Upper lobe of left lung (tissue), 6 donors: ENCODE measurements at places on chromosomes 5 and 9. TPM values are rescaled to one million over a fixed set of nuclear protein-coding genes. Genes with fewer than 3 reads are reported as not detected.

GRCh38 chr5:176614805-176615478, 5.0 kb upstream of the GPRIN1 start:
- H3K36me3 ChIP-seq = no peaks in the 10 kb centered on the region
- H3K4me1 ChIP-seq = peaks cover 17% of the 10 kb centered on the region
- H3K27ac ChIP-seq = no peak overlapping the region
- DNase-seq = no peak
- no peak overlapping the region for H3K4me3 ChIP-seq
- H3K27me3 ChIP-seq = peaks cover 21% of the 10 kb centered on the region

DNA sequence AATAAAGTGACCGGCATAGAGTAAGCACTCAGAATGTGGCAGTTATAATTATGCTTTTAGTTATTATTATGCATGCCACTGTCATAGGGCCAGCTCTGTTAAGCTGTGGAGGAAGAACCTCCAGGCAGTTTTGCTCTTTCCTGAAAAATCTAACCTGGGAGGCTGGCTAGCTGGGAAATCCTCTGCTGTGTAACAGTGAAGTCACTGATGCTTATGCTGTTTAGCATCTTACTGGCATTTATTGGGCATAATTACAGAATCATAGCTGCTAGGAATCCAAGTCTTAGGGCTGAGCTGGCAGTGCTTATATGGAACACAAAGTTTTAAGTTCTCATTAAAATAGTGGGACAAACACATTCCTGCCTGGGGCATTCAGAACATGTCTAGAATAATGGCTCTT, 5.5 kb upstream of the GSN start:
- DNase-seq = no peak
- no peak overlapping the region for H3K27ac ChIP-seq
- no peak overlapping the region for H3K4me3 ChIP-seq
- no peaks in the 10 kb centered on the region for H3K36me3 ChIP-seq

DNA sequence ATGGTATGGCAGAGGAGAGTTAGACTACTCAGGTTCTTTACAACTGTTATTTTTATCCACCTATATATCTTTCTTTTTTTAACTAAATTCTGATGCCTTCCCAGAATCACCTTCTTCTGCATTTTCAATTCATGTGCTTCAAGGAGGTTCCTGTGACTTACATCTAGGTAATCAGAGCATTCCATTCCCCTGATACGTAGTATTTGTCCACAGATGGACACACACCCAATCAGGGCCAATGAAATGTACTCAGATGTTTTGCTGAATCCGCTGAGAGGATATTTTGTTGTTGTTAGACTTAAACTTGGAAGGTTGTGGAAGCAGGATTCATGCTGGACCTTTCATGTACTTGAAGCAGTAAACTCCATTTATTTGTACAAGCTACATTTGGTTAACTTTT, 159.4 kb upstream of the FER start:
- no peaks in the 10 kb centered on the region for H3K27me3 ChIP-seq
- H3K4me1 ChIP-seq = no peaks in the 10 kb centered on the region
- no peak overlapping the region for H3K4me3 ChIP-seq

GRCh38 chr5:56185768-56186311, 47.3 kb downstream of the ANKRD55 start:
- peaks cover 8% of the 10 kb centered on the region for H3K4me1 ChIP-seq
- no peaks in the 10 kb centered on the region for H3K36me3 ChIP-seq
- H3K27ac ChIP-seq = no peak overlapping the region
- H3K4me3 ChIP-seq = no peak overlapping the region
- no peak for DNase-seq

DNA sequence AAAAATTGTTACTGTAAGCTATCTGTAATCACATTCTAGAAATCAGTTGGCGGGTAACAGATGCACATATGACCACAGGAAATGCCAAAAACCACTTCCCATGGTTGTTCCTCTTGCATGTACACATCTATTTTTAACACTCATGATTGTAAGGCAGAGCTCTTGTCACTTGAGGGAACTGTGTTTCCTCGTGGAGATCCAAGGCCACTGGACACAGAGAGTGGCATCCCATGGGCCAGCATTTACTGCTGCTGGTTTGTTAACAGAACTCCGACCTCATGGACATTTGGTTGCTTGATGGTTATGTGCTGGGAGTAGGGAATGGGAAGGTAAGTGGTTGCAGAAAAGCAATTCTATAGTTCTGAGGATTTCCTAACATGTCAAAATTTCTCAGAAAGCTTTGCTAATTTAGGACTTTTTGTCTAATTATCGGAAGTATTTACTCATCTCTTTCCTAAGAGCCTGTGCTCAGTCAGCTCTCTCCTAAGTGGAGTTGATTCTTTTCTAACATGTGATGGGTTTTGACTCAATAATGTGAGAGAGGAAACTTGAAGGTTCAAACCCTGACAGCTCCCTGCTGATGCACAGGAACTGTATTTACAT, 202.0 kb upstream of the NR3C1 start:
- H3K27me3 ChIP-seq = no peaks in the 10 kb centered on the region
- peak overlapping the region; percentile 27 for H3K27ac ChIP-seq
- H3K4me1 ChIP-seq = peaks cover 5% of the 10 kb centered on the region
- DNase-seq = peak; percentile 49
- no peak overlapping the region for H3K4me3 ChIP-seq

GRCh38 chr5:109718632-109719031, 28.9 kb downstream of the MAN2A1 start:
- no peaks in the 10 kb centered on the region for H3K4me1 ChIP-seq
- H3K4me3 ChIP-seq = no peak overlapping the region
- no peak overlapping the region for H3K27ac ChIP-seq
- H3K36me3 ChIP-seq = peaks cover 25% of the 10 kb centered on the region

DNA sequence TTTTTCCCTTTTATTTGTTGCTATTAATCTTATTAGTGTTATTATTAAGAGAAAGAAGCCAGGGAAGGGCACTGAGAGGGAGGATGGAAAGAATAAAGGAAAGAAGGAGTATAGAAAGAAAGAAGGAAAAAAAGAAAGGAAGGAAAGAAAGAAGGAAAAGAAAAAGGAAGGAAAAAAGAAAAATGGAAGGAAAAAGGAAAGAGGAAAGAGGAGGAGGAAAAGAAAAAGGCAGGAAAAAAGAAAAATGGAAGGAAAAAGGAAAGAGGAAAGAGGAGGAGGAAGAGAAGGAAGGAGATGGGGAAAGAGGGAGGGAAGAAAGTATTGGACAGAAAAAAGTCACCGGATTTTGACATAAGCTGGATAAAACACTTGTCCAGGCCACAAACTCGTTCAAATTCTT, 47.8 kb downstream of the ANXA1 start:
- no peak for DNase-seq
- H3K4me3 ChIP-seq = no peak overlapping the region
- no peaks in the 10 kb centered on the region for H3K36me3 ChIP-seq
- H3K27me3 ChIP-seq = no peaks in the 10 kb centered on the region
- H3K4me1 ChIP-seq = no peaks in the 10 kb centered on the region

GRCh38 chr9:135320943-135321342, 158.6 kb upstream of the PPP1R26 start:
- DNase-seq = peak; percentile 45
- H3K36me3 ChIP-seq = no peaks in the 10 kb centered on the region
- H3K4me1 ChIP-seq = no peaks in the 10 kb centered on the region
- no peaks in the 10 kb centered on the region for H3K27me3 ChIP-seq

DNA sequence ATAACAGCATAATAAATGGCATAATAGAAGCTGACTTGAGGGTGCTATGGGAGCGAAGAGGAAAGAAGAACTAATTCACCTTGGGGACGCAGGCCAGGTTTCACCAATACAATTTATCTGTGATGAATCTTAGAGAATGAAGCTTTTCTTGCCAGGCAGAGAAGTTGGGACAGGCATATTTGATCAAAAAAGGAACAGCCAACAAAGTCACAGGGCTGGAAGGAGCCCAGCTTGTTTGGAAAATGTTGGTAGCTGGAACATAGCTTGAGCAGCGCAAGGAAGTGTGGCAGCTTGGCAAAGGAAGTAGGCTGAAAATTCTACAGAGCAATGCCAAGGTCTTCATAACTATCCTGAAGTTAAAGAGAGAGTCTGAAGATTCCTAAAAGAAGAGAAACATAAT, 181.5 kb upstream of the OR13F1 start:
- no peak for DNase-seq
- no peak overlapping the region for H3K4me3 ChIP-seq
- H3K27me3 ChIP-seq = no peaks in the 10 kb centered on the region
- no peak overlapping the region for H3K27ac ChIP-seq

Gene MELK
- not detected for total RNA-seq

GRCh38 chr5:9249231-9249630, 296.6 kb downstream of the SEMA5A start:
- no peaks in the 10 kb centered on the region for H3K27me3 ChIP-seq
- H3K4me1 ChIP-seq = no peaks in the 10 kb centered on the region
- H3K27ac ChIP-seq = no peak overlapping the region
- H3K36me3 ChIP-seq = no peaks in the 10 kb centered on the region
- no peak for DNase-seq
- no peak overlapping the region for H3K4me3 ChIP-seq
